GM19239 (cell line): ENCODE measurements at places on chromosomes 1 and 21.

DNA sequence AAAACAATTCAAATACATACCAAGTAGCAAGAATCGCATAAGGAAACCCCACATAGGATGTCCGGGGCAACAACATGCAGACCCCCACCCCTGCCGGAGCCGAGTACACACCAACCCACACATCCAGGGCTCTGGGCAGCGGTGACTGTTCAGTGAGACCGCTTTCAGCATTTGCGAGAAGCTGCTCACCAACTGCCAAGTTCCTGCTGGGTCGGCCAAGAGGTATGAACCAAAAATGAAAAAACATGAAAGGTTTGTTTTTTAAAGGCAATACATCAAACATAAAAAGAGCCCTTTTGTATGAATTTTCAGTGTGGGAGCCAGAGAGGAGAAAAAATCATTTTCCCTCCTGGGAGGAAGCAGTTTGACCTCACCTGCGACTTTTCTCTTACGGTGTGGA is 92.3 kb downstream of the SIM2 start:
- DNase-seq, result no peak

GRCh38 chr1:21781815-21782348 is 1.1 kb downstream of the USP48 start:
- no peak for DNase-seq

GRCh38 chr1:224182866-224183590 is at the start of gene DEGS1:
Gene DEGS1, plus strand, starts transcription at chr1:224183240. Its CDS starts 97 bp downstream, at chr1:224183337.
- peak; percentile 77 for DNase-seq

DNA sequence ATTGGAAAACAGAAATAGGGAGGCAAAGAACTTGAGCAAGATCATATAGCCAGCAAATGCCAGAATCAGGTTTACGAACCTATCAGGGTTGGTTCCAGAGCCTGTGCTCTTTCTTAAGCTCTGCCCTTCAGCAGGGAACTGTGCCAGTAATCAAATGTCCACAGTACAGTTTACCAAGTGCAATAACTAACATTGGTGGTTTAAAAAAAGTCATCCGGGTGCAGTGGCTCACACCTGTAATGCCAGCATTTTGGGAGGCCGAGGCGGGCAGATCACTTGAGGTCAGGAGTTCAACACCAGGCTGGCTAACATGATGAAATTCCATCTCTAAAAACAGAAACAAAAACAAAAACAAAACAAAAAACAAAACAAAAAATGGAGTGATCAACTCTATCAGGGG is 182.7 kb downstream of the LMX1A start:
- DNase-seq, result no peak

GRCh38 chr1:207745285-207745684 is 6.6 kb upstream of the CD46 start:
- no peak for DNase-seq

DNA sequence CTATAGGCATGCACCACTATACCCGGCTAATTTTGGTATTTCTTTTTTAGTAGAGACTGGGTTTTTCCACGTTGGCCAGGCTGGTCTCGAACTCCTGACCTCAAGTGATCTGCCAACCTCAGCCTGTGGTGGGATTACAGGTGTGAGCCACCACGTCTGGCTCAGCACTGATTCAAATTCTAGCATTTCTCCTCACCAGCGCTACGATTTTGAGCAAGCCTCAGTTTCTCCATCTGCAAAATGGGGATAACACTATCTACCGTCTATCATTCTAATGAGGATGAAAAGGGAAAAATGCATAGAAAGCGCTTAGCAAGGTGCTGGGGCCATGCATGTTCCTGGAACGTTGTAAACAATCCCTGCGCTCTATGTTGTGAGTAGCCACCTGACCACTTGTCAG is 49.0 kb upstream of the DISP3 start:
- DNase-seq, result no peak

- DNase-seq, result no peak
Observed at GRCh38 chr1:50559421-50559820, 136.2 kb upstream of the DMRTA2 start.
